ENCODE measurements at places on chromosomes 4 and X.

GRCh38 chr4:170476351-170476750 lies 386.6 kb upstream of the AADAT start:
- no peak for DNase-seq

- no peak for DNase-seq
These were observed 132.0 kb upstream of the HDX start for GRCh38 chrX:84634201-84634782.

DNA sequence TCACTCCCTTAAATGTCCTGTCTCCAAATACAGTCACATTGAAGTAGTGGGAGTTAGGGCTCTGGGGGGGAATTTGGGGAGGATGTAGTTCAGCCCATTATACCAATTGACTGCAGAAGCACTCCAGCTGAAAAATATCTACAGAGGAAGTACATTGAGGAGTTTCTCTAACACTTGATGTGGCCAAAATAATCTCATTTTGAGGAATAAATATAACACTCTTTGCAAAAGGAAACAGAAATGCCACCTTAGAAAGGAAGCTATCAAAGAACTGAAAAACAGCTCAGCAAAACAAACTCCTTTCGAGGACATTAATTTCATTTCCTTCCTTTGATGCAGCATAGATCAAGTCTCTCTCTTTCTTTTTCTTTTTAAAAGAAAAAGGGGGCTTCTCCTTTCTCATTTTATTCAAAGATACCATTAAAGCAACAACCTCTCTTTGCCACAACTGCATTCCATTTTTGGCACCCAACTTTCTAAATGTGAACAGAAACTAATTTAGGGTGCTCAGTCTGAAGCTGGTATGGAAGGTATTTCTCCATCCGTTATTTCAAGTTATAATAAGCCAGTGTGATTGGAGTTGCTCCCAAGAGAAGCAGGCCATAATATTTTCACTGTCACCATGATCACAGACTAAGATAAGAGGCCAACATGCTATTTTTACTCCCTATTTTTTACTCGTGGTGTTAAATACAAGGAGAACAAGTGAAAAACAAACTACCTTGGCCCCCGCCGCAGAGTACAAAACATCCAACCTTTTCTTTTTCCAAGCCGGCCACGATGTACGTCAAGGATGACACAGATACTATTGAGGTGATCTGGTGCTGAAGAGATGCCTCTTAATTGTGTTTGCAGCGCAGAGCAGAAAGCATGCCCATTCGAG lies 230.4 kb upstream of the GATB start:
- DNase-seq, result no peak

DNA sequence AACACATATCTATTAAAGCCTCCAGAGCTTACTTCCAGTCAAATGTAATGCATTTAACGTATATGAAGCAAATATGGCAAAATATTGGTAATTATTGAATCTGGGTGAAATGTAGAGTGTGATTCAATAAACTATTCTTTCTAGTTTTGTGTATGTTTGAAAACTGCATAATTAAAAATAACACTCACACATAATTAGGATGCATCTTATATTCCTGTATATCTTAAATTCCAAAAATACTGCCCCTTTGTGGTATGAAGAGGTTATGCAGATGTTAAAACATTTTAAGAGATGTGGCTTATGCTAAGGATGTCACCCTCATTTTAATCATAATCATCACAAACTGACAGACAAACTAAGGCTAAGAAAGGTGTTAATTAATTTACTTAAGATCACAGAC lies 182.9 kb downstream of the COX18 start:
- DNase-seq, result no peak

- no peak for DNase-seq
These were observed 26.4 kb upstream of the LRCH2 start for GRCh38 chrX:115260330-115260729.

DNA sequence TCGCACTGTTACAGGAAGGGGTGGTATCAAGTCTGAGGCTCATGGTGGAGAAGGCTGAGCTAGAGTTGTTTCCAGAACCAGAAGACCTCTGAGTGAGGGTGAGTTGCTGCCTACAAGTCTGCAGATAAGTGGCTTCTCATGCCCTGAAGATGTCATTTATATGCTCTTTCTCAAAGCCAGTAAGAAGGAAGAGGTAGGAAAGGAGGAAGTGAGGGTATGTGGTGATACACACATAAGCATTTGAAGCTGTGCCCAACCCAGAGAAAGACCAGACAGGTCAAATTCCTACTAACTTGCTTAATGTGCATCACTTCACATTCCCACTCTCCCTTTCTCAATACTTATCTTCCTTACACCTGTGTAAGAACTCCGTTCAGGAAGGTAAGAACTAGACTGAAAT lies at the start of gene PPBP:
Gene PPBP, minus strand, starts transcription at position 130 of the 400 bp plus-strand sequence. Its CDS starts 87 bp downstream, at position 43.
- no peak for DNase-seq

GRCh38 chr4:54433686-54434085 lies 204.6 kb downstream of the PDGFRA start:
- DNase-seq, result no peak

GRCh38 chr4:38294238-38294637 lies 334.0 kb downstream of the PTTG2 start:
- DNase-seq, result no peak

DNA sequence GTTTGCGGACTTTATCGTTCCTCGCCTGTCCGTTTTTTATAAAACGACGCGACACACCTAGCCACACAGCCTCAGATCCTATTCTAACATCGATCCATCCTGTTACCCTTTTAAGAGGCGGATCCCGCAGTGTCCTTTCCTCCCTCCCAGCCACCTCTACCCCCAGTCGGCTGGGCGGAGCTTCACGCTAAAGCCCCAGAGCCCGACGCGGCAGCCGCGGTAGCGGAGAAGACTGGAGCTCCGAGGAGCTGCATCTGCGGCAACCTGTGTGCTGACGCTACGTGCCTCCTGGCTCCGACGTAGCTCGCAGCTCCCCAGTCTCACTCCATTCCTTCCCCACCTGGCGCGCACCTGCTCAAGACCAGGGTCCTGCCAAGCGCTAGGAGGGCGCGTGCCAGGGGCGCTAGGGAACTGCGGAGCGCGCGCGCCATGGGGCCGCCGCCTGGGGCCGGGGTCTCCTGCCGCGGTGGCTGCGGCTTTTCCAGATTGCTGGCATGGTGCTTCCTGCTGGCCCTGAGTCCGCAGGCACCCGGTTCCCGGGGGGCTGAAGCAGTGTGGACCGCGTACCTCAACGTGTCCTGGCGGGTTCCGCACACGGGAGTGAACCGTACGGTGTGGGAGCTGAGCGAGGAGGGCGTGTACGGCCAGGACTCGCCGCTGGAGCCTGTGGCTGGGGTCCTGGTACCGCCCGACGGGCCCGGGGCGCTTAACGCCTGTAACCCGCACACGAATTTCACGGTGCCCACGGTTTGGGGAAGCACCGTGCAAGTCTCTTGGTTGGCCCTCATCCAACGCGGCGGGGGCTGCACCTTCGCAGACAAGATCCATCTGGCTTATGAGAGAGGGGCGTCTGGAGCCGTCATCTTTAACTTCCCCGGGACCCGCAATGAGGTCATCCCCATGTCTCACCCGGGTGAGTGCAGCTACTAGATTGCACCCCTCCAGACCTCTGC lies at the start of gene RNF128:
Gene RNF128, plus strand, starts transcription at position 217 of the 953 bp plus-strand sequence. Its CDS starts 213 bp downstream, at position 430.
- DNase-seq, result no peak

DNA sequence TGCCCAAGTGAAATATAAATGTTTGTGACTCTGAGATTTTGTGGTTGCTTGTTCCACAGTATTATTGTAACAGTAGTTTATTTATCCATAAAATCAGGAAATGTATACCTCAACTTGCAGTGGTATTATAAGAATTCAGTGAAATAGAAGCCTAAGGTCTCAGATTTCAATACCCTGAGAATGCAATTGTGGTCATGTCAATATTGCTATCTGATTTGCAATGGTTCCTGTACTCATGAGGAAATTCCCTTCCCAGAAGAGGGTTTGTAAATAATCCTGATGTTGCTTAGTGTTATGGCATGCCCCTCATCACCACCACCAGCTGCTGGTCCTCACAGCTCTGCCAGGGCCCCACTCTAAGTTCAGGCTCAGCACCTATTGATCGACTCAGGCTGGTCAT lies 67.8 kb downstream of the SLC34A2 start:
- no peak for DNase-seq

DNA sequence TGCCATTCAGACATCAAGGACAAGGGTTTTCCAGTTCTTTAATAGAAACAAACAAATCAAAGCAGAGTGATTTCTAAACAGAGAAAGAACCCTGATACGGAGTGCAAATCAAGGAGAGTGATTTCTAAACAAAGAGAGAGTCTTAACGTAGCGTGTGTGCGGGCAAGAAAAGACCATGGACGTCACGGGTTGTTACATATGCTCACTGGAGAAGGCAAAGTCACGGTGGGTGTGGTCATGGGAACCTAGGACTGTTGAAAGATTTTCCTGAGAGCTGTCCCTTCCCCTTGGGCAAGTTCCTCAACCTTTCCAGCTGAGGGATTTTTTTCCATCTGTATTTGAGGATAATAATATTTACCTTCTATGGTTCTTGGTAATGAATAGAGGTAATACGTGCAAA lies 95.0 kb upstream of the SLC34A2 start:
- DNase-seq, result no peak

GRCh38 chr4:109179061-109179460 lies 123.4 kb downstream of the COL25A1 start:
- DNase-seq, result no peak

GRCh38 chr4:13656569-13657405 lies 29.3 kb upstream of the BOD1L1 start:
- DNase-seq, result peak; percentile 47

DNA sequence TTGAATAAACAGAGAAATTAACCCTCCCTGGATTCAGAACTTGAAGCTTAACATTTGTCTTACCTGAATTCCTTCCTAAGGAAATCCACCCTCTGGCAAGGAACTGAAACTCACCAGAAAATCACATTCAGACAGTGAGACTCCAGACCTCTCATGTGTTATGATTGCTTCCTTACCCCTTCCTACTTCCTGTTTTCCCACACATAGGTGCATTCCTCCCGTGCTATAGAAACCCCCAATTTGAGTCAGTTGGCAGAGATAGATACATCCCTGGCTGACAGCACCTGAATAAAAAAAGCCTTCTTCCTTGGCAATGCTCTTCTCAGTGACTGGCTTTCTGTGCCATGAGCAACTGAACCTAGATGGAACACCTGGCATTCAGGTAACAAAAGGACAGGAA lies 157.0 kb upstream of the SMIM31 start:
- DNase-seq, result no peak

- no peak for DNase-seq
These were observed 119.2 kb upstream of the FAM241A start for GRCh38 chr4:112026058-112026457.

DNA sequence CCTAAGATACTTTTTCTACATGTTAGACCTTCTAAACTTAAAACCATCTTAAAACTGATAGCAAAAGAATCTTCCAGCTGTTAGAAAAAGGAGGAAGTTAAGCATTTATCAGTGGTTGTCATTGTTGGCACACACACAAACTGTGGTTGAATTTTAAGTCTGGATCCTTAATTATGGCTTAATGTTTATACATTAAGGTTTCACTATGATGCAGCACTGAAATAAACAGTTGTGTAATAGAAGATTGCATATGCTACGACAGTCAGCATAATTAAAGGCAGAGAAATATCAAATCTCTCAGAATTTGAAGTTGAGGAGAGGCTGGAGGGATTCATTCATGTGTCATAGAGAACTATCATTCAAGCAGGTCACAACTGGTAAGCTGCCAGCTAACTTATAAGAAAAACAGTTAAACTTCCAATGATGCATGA lies 32.3 kb downstream of the ADGRA3 start:
- DNase-seq, result no peak

DNA sequence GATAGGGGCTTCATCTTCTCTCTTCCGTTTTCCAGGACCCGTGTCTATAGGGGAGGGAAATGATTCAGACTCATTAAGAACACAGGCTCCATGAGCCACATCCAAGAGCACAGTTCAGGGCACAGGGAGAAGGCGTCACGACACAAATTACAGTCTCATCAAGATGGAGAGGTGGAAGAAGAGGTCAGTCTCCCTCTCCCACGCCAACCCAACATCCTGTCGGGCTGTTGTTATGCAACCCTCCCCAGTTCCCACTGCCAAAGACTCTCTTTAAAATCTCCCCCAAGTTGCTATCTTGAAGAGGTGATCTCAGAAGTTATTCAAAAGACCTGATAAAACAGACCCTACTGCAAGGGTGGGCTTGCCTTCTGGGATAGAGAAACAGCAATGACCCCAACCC lies 12.6 kb downstream of the ZMYM3 start:
- no peak for DNase-seq

DNA sequence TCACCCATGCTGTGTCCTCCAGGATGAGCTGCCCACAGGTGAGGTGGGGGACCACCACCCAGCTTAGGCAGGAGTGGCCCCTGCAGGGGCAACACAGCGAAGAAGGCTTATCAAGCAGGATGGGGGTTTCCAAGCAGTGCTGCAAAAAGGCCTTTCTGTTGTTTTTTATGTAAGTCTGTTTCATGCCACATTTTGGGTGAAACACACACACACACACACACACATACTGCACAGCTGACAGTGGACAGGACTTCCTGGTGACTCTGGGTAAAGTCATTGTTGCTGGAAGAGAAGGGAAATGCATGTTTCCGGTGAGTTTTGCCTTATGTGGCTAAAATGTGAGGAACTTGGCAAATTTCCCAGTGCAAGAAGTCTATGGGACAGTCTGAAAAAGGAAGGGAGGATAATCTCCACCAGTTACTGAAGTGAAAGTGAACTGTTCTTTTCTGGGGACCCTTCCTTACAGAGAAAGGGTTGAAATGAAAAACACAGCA lies 119.2 kb downstream of the IRF2 start:
- no peak for DNase-seq
